ENCODE measurements at places on chromosomes 3 and 15. TPM values are rescaled to one million over a fixed set of nuclear protein-coding genes. Genes with fewer than 3 reads are reported as not detected.

The UTS2B gene
- total RNA-seq: not detected

DNA sequence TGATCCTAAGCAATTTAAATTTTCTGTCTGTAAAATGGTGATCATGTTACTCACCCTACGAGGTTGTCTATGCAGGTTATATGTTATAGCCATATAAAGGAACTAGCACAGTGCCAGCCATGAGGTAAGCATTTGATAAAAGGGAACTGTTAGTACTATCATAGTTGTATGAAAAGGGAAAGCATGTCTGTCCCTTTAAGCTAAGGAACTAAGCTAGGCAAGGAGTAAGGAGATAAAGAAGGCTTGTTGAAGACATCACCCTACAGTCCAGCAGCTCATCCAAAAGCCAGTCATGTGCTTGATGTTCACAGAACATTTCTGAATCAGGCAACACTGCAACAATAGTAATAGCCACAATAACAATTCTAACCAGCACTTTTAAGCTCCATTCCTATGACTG lies 243.9 kb downstream of the ZBTB20 start:
- no peak for DNase-seq

The PTX3 gene
- total RNA-seq: not detected

DNA sequence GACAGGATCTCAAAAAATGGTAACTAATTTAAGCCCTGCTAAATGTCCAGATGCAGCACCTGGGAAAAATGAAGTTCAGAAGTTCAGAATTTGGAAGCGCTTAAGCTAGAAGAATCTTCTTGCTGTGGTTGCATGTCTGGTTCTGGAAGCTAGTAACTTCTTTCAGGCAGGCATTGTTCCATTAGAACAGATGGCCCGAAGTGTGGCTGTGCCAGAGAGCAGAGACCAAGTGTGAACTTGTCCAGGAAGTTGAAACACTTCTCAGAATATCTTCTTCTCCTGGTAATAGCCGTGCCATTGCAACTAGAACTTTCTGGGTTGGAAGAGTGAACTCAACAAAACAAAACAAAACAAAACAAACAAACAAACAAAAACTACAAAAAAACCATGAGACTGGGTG lies 80.0 kb downstream of the MITF start:
- no peak for DNase-seq

- DNase-seq: no peak
Observed at GRCh38 chr15:52251144-52251860, 44.3 kb downstream of the MYO5C start.

GRCh38 chr15:40906991-40907802 lies 12.9 kb downstream of the VPS18 start:
- no peak for DNase-seq

DNA sequence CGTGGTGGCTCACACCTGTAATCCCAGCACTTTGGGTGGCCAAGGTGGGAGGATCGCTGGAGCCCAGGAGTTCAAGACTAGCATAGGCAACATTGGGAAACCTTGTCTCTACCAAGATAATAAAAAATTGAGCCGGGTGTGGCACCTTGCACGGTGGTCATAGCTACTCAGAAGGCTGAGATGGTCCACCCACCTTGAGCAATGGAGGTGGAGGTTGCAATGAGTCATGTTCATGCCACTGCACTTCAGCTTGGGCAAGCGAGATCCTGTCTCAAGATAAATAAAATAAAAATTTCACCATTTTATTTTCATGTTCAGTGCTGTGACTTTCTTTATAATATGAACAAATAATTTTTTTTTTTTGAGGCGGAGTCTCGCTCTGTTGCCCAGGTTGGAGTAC lies 12.5 kb downstream of the MAPK6 start:
- no peak for DNase-seq

The SPATA12 gene
- total RNA-seq: not detected

- no peak for DNase-seq
Observed at GRCh38 chr3:54985856-54986255, 58.0 kb upstream of the LRTM1 start.

GRCh38 chr3:109643590-109643989 lies 306.2 kb upstream of the DPPA4 start:
- DNase-seq: no peak

DNA sequence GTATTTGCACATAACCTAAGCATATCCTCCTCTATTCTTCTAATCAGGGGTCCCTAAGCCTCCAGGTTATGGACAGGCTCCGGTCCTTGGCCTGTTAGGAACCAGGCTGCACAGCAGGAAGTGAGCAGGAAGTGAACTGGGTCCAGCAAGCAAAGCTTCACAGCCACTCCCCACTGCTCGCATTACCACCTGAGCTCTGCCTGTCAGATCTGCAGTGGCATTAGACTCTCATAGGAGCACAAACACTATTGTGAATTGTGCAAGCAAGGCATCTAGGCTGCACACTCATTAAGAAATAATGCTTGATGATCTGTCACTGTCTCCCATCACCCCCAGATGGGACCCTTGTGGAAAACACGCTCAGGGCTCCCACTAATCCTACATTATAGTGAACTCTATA lies 9.8 kb downstream of the MSL2 start:
- no peak for DNase-seq

The PLA1A gene
- not detected for total RNA-seq

DNA sequence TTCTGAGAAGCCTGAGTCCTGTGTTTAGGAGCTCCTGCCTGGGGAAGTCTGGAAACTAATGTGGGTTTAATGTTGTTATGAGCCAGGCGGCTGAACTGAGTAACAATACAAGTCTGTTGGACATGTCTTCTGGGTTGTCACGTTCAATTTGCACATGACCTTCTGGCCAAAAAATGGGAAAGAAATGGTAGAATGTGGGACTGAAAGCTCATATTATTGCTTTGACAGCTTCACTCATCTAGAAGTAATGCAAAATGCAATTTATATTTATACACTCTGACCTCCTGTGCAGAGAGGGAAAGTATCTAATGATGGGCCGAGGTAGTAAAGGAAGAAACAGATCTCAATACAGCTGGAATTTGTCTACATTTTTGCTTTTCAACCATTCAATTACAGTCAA lies 75.8 kb downstream of the NR2F2 start:
- DNase-seq: no peak

- DNase-seq: no peak
Observed at GRCh38 chr3:187484547-187485295, 116.5 kb downstream of the RTP4 start.

DNA sequence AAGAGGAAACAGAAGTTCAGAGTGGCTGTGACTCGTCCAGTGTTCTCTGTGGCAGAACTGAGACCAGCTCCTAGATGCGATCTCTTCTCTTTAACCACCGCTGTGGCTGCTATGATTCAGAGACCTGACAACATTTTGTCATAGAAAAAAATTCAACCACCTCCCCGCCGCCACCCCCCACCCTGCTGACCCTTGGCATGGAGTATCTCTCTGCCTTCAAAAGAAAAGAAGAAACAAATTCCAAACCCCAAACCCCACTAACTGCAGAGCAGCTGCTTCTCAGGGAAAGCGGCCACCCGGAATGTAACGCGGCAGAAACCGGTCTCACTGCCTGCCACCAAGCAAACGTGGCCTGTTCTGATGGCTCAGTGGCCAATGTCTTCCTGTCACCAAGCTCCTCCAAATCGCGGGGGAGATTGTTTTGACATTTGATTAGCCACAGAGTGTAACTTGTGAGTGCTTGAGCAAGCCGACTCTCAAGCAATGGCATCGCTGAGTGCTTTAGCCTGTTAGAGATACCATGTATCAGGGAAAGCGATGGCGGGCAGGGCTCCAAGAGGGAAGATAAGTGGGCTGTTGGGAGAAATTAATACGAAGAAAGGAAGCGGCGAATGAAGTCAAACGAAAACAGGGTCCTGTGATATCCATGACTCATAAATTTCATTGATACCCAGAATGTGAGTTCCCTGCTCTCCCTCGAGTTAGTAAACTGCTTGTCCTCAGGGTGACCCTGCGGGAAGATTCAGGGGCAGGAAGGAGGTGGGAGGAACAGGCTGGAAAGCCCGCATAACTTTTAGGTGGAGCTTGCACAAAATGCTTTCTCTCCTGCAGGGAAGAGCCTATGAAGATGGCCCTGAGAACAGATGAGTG lies 44.8 kb upstream of the TLE3 start:
- DNase-seq: no peak

GRCh38 chr3:34178415-34178814 lies 380.0 kb downstream of the PDCD6IP start:
- no peak for DNase-seq

- DNase-seq: no peak
Observed at GRCh38 chr3:148997623-148998022, 6.3 kb downstream of the GYG1 start.

DNA sequence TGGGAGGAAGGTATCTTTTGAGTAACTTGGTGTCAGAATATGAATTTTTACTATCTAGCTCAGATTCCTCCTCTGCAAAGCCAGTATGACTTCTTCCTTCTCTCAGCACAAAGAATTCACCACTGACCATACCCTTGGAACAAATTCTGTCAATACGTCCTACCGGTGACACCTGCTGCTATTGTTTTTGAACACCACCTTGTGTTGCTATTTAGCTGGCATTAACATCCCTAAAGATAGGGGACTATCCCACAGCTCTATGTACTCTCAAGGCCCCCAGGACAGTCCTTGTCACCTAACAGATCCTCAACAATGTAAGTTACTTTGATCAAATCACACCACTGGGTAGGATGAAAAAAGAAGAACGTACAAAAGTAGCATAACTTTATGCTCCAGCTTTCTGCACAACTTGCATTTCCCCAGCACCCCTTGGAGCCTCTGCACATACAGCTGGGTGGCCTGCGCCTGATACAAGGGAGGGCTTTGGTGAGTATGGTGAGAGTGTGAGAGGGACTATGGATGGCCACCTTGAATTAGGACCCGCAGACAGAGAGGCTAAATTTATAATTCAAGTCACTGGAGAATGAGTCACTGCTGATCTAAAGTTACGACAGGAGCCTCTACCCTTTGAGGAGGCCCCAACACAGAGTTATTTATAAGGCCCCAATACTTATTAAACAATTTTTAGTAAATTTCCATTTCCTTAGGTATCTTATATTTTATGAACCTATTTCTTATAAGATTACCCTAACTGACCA lies 2.3 kb upstream of the COLQ start:
- no peak for DNase-seq

- DNase-seq: no peak
Observed at GRCh38 chr3:30501526-30501925, 104.9 kb upstream of the TGFBR2 start.

GRCh38 chr3:129520960-129521359 lies 7.5 kb upstream of the RHO start:
- no peak for DNase-seq

The LRRC34 gene
- total RNA-seq: 5.9 TPM

DNA sequence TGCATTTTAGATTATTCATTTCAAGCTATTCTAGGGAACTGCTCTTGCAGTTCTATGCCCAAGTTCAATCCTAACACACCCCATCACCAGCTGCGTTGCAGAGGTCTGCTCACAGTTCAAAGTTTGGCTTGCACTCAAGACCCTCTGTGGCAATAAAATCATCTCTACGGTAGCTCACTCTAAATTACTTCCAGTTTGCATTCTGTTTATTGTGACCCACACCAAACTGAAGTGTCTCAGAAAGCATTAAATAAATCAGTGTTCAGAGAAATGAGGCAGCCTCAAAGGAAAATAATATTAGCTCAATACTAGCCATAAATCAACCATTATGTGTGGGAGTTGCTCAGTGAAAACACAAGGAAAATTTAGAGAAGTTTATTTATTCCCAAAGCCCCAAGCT lies 250.3 kb downstream of the MAGI1 start:
- no peak for DNase-seq

DNA sequence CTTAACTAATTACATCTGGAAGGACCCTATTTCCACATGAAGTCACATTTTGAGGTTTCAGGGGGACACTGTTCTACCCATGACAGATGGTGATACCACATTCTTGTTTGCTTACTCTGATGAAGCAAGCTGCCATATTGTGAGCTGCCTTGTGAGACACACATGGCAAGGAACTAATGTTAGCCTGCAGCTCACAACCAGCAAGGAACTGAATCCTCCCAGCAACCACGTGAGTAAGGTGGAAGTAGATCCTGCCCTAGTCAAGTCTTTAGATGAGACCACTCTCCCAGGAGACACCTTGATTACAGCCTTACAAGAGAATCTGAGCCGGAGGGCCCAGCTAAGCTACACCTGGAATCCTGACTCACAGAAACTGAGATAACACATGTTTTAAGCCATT lies 160.1 kb downstream of the PDE8A start:
- DNase-seq: no peak

The TBCCD1 gene
- total RNA-seq: 17.5 TPM

The C3orf22 gene
- not detected for total RNA-seq

DNA sequence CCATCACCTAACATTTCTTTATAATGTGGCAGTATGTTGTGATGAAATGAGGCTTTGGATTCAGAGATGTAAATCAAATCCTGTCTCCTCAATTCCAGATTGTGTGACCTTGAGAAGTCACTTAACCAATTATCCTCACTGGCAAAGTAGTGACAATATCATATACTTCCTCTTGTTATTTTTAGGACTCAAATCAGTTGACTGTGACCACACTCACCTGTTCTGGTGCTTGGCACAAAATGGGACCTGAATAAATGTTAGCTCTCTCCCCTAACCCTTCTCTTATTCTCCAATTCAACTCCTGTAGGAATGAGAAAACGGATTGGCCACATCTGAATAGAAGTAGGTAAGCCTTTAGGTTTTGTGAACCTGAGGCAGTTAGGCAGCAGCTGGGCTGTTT lies 42.1 kb downstream of the IQCH start:
- no peak for DNase-seq

The GATA2 gene
- 0.28 TPM for total RNA-seq

The CAMK2N2 gene
- total RNA-seq: 0.18 TPM

GRCh38 chr3:115494826-115495225 lies 128.5 kb upstream of the GAP43 start:
- no peak for DNase-seq

The RAD51 gene
- 53.8 TPM for total RNA-seq

The ITIH1 gene
- not detected for total RNA-seq

GRCh38 chr3:161035711-161036110 lies 69.4 kb downstream of the B3GALNT1 start:
- DNase-seq: no peak

DNA sequence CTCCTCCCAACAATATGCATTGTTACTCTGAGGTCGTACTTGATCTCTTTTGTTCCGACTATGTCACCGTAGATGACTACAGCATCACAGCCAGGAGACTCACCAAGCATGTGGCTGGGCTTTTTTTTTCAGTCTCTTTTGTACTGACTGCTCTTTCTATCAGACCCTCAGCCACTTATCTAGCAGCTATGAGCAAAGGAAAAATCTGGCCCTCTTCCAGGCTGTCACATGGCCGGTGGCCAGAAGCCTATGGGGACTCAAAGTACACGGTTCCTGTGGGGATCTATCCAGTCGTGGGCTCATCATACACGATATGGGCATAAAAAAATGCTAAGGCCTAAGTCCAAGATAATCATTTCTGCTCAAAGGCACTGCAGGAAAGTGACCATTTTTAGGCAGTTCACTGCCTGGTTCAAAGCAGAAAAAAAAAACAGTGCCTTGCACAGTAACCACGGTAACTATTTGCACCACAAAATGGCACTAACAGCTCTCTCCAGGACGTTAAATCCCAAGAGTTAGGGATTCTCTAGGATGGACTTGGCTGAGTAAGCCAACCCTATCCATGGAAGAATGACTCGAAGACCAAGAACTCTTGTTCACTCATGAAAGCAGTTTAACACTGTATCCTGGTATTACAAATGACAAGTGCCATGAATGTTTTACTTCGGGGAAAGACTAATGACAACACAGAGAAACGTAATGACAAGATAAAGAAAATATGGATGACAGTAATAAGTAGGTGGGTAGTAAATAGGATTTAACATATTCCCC lies 50.3 kb downstream of the SHQ1 start:
- no peak for DNase-seq
